ENCODE measurements at places on chromosomes 6 and 20.

- no peak for DNase-seq
Observed at GRCh38 chr6:8182902-8183665, 80.7 kb upstream of the EEF1E1 start.

GRCh38 chr6:2980465-2980855 lies 9.1 kb upstream of the SERPINB6 start:
- DNase-seq, result no peak

DNA sequence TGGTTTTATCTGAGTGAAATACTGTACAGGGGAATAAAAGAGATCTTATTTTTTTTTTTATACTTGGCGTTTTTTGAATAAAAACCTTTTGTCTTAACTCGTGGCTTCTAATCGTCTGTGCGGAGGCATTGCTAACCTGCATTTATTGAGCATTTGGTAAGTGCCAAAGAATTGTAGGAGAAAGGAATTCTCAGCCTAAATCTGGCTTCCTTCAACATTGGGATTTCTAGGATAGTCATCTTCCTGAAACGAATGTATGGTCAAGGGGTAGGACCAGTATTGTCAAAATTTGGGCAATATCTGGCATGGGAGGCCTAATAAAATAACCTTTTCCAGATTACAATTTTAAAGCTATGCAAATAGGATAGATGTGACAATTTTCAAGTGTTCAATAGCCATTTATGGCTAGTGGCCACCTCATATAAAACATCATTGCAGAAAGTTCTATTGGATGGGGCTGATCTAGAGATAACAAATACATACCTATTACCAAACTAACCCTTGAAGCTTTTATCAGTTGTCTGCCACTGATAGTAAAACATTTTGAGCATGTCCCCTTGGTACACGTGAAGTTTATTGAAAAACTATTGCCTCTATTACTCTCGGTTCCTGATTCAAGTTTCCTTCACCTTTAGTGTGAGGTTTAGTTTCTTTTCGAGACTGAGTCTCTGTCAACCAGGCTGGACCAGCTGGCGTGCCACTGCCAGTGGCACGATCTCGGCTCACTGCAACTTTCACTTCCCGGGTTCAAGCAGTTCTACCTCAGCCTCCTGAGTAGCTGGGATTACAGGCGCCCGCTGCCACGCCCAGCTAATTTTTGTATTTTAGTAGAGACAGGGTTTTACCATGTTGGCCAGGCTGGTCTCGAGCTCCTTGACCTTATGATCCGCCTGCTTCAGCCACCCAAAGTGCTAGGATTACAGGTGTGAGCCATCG lies 5.6 kb downstream of the PIM1 start:
- DNase-seq, result no peak

DNA sequence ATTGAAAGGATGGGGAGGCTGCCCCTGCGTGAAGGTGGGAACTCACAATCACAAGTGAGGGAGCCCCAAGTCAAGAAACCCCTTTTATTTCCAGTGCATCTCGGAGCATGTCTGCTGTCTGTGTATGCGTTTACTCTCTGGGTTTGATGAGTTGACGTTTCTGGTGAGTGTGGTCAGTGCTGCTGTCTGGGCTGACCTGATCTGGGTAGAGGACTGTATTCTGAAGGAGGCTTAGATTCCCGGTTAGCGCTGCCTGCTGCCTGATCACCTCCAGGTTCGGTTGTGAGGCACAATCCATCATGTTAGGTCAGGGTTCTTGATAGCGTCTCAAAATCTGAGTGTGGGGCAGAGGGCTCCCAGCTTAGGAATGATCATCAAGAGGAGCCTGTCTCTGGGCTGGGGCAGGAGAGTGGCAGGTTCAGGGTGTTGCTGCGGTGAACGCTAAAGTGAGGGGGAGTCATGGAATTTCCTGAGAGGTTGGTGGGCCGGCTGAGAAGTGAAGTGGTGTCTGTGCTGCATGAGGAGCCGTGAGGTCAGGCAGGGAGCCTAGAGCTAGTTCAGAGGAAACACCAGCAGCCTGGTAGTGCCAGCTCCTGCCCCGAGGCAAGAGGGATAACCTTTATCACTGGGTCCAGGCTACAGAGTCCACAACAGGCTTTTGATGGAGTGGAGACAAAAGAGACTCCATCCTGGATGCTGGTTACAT lies 225.3 kb upstream of the CST7 start:
- no peak for DNase-seq

GRCh38 chr6:167870321-167870720 lies 43.6 kb downstream of the AFDN start:
- DNase-seq, result no peak

DNA sequence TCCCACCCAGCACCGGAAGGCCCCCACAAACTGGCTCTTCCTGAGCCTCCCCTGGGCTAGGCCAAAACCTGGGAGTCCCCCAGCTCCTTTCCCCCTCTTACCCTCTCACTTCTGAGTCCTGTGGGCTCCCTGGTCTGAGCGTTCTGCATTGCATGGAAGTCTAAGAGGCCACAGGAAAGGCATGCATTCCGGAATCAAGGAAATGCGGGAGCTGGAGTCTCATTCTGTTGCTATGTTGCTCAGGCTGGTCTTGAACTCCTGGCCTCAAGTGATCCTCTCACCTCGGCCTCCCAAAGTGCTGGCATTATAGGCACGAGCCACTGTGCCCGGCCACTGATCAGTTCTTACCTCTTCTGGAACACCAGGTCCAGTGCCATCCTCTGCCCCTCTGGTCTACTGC lies 45.9 kb downstream of the UBE2V1 start:
- DNase-seq, result no peak

GRCh38 chr6:27280540-27281000 lies 31.5 kb downstream of the POM121L2 start:
- DNase-seq, result no peak

GRCh38 chr6:149924933-149925252 lies 2.0 kb upstream of the RAET1G start:
- no peak for DNase-seq

DNA sequence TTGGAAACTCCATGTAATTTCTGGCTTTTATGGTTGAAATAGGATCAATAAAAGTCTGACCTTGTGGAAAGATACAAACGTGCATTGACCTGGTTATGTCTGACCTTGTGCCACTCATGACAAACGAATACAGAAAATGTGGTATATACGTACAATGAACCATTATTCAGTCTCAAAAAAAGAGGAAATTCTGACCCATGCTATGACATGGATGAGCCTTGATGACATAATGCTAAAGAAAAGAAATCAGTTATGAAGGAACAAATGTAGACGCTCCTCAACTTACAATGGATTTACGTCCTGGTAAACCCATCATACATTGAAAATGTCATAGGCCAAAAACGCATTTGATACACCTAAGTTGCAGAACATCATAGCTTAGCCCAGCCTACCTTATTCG lies 309.7 kb upstream of the SULF2 start:
- DNase-seq, result no peak

DNA sequence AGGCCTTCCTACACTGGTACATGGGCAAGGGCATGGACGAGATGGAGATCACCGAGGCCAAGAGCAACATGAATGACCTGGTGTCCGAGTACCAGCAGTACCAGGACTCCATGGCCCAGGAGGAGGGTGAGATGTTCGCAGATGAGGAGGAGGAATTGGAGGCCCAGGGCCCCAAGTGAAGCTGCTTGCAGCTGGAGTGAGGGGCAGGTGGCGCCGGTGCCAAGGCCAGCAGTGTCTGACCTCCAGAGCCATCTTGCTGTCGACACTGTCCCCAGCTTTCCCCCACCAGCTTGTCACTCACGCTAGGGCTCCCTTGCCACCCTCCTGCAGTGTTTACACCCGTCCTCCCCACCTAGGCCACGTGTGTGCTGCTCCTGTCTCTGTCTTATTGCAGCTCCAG lies 12.2 kb downstream of the GABRR2 start:
- DNase-seq, result no peak

- no peak for DNase-seq
Observed at GRCh38 chr6:167690931-167691330, 135.8 kb upstream of the AFDN start.

Data from anterior cingulate cortex (tissue), 58 donors.